ENCODE measurements at places on chromosomes 13 and 19.

- DNase-seq = no peak
Observed at GRCh38 chr13:45238945-45239795, 38.3 kb upstream of the KCTD4 start.

DNA sequence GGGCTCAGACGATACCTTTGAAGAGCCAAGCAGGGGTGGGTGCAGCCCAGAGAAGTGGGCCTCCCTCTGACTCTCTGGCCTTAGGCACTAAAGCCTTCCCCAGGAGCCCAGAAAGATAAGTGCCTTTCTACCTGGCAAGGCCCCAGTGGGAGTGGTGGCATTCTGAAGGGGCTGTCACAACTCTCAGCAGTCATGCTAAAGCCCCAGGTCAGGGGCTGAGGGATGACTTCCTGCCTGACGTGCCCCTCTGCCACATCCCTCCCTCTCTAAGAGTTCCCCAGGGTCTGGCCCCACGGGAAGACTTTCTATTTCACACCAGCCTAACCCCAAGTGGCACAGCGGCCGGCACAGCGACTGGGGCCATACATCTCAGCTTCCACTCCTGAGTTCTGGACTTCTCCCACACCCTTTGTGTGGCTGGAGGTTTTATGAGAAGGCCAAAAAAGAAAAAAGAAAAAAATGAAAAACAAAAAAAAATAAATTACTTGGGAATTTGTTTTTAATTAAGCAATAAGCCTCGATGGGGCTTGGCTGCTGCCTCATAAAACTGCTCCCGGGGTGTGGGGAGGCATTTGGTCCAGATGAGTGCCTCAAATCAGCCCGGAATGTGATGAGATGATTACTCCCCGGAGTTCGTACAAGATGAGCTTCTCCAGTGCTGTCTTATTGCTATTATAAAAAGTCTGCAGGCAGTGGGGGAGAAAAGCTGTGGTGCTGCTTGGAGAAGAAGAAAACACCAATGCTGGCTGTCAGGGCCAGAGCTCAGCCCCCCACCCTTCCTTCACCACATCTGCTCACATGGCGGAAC lies 28.5 kb upstream of the PLEKHF1 start:
- no peak for DNase-seq

DNA sequence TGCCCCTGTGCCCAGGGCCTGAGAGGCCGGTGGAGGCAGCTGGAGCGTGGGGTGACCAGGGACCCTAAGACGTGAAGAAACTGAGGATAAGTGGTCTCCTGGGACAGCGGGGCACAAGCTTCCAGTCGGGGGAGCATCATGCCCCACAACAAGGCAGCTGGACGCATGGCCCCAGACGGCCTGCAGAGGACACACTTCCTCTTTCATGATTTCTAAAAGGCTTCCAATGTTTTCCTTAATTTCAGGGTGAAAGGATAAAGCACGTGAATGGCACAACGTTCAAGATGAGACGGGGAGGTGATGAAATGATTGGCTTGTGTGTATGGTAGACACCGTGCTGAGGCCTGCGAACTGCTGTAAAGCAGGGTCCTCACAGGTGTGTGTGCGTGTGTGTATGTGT lies 20.2 kb upstream of the MYDGF start:
- no peak for DNase-seq

DNA sequence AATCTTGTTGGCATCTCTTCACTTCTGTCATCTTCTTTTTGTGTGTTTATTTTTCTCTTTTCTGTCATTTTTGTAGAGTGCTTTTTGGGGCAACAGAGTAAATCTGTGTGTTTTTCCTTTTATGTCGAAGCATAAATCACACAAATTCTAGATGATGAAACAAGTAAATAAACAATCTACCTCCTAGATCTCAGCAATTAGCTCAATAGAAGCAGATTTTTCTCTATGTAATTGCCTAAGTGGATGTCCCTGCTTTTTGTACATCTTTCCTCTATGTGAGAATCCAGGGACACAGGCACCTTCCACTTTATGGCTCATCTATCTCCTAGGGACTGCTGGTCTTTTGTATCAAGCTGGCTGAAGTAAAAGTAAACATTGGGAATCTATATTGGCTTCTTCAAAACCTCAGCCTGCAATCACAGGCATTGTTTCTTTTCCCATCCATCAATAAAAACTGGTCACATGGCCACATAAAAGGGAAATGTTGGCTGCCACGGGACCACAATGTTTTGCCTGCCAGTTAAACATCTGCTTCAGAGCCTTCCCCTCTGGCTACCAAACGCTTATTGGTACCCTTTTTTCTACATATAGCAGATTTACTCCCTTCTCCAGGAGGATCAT lies 323.8 kb downstream of the LMO7 start:
- no peak for DNase-seq

DNA sequence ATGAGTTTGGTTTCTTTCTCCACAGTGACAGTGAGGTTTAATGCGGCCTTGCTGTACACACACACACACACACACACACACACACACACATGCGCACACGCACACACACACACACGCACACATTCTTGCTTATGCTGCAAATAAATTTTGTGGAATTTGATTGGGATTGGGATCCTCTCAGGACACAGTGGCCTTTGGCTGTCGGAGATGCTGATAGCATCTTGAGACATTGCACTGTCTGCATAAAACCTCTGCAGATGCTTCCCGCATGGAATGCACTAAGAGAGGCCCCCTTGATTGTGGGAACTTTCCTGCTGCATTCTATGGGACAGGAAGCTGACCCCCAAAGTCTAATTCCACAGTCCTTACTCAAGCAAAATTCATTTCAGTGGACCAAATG lies 145.6 kb downstream of the FLT1 start:
- no peak for DNase-seq

DNA sequence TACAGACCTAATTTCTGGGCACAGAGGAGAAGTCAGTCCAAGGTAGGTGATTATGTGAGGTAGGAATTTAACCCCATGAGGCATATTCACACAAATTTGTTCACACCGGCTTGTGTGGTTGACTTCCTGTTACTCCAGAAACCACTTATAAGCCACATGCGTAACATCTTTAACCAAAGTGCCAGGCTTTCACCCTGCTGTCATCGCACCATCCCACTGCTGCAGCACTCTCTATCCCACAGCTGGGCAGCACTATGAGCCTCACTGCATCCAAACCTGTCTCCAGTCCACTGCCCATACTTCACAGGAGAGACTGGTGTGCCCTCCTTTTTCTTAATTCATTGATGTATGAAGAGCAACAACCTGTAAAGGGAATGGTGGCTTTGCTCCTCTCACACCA lies 128.2 kb upstream of the ARGLU1 start:
- no peak for DNase-seq

DNA sequence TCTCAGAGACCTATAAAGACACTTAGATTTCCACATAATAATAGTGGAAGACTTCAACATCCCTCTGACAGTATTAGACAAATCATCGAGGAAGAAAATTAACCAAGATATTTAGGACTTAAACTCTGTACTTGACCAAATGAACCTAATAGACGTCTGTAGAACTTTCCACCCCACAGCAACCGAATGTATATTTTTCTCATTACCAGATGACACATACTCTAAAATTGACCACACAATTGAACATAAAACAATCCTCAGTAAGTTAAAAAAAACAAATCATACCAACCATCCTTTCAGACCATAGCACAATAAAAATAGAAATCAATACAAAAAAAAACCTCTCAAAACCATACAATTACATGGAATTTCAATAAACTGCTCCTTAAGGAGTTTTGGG lies 201.0 kb downstream of the POSTN start:
- no peak for DNase-seq

DNA sequence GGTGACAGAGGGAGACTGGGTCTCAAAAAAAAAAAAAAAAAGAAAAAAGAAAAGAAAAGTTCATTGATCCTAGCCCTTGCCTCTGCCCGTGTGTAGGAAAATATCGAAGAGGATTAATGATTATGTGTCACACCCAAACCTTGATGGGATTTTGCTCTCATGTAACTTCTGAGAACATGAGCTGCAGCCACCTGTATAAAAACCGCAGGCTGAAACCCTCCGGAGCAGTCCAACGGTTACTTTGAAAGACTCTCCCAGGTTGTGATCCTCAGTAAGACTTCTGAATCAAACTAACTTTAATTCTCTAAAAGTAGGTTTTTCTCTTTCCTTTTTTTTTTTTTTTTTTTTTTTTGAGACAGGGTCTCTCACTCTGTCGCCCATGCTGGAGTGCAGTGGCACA lies 4.3 kb upstream of the PSMC4 start:
- no peak for DNase-seq

- no peak for DNase-seq
Observed at GRCh38 chr13:42745655-42746054, 35.7 kb upstream of the FAM216B start.

- no peak for DNase-seq
Observed at GRCh38 chr19:18183529-18183928, 9.5 kb upstream of the MPV17L2 start.

DNA sequence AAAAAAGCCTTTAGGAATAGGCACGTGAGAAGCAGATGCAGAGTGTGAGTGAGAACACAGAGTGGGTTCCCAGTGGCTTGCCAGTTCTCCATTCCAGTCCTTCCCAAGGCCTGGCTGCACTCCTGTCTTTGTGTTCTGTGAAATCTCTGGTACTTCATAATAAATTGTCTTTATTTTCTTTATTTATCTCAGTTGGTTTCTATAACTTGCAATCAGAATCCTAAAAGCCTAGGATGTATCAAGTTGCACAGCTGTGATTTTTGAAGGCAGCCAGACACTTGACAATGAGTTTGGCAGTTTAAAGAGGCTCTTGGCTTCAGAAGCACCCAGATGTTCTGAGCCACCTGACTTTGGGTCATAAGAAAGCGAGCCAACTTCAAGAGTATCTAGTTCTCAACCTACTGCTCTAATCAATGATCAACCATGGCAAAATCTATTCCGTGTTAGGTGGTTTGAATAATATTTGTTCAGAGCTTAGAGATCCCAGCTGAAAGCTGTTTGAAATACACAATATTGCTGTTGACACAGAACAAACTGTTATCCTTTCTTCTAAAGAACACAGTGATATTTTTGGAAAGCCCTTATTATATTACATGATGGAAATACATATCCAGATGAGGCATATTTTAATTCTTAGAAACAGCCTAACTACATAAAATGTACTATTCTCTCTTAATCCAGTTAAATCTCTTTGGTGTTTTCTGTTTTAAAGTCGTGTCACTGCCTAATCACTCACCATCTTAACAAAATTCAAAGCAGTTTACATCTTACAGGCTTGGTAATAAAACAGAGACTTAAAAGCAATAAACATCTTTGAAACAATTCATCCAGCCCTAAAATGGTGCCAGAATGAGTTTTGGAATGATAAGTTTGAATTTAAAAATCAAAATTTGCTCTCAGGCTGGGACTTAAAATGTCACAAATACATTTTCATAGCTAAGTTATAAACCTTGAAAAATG lies 483.0 kb upstream of the NBEA start:
- DNase-seq = no peak

- DNase-seq = no peak
Observed at GRCh38 chr19:27742041-27742440, 1470.9 kb downstream of the UQCRFS1 start.

DNA sequence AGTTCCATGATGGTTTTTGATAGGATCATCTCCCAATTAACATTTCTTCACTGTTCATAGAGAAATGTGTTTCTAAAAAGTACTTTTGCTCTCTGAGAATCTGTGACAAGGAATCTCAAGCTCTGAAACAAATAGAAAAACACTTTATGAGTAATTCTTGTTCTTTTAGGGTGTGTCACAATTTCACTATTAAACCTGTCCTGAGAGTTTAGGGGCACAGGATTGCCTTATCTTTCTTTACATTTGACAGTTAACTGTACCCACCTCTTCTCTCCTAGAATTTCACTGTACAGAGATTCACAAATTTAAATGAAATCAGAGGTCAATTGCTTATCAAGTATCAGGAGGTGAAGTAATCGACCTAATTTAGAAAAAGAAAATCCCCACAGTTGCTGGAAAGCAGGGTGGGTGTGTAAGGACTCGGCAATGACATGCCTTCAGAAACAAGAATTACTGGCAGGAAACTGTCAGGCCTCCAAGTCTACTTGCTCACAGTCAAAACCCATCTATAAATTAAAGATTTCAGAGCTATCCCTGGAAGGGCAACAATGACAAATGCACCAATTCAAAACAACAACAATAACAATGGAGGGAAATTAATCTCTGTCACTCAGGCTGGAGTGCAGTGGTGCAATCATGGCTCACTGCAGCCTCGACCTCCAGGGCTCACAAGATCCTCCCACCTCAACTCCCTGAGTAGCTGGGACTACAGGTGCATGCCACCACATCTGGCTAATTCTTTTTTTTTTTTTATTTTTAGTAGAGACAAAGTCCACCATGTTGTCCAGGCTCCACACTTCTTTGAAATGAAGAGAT lies 250.2 kb downstream of the ABCC4 start:
- DNase-seq = no peak

- DNase-seq = no peak
Observed at GRCh38 chr19:48802623-48803022, 8.2 kb downstream of the BCAT2 start.

- DNase-seq = no peak
Observed at GRCh38 chr13:24717217-24717616, 37.0 kb downstream of the ATP12A start.

GRCh38 chr19:3698974-3699740 lies 1.1 kb downstream of the PIP5K1C start:
- DNase-seq = no peak

Measured in esophagus squamous epithelium (tissue), 5 donors.